ENCODE measurements at places on chromosomes 2 and 18.

GRCh38 chr2:95159690-95160449, at the start of gene ZNF514:
Gene ZNF514, minus strand, starts transcription at chr2:95159848. Its CDS starts 6,595 bp downstream, at chr2:95153253.
- peak; percentile 25 for DNase-seq

- DNase-seq = no peak
Observed at GRCh38 chr2:37570773-37571586, 100.5 kb downstream of the CDC42EP3 start.

- DNase-seq = no peak
Observed at GRCh38 chr2:141499123-141499522, 631.7 kb downstream of the LRP1B start.

GRCh38 chr2:204274429-204274828, 270.8 kb upstream of the PARD3B start:
- no peak for DNase-seq

GRCh38 chr2:31354837-31355236, 59.7 kb downstream of the XDH start:
- DNase-seq = no peak

DNA sequence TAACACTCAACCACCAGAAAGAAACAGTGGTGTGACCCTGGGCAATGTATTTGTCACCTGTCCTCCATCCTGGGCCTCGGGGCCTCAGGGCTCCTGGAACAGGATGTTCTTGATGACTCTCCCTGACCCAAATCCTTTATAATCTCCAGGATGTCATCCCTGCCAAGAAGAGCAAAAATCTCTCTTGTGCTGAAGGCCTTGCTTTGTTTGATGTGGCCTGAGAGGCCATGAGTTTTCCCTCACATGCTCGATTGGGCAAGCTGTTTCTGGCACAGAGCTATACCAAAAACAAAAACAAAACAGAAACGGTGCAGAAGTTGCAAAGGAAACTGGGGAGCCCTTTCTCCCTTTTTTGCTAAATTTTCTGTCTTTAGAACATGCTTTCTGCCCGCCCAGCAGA, 35.7 kb upstream of the ST3GAL5 start:
- DNase-seq = no peak

DNA sequence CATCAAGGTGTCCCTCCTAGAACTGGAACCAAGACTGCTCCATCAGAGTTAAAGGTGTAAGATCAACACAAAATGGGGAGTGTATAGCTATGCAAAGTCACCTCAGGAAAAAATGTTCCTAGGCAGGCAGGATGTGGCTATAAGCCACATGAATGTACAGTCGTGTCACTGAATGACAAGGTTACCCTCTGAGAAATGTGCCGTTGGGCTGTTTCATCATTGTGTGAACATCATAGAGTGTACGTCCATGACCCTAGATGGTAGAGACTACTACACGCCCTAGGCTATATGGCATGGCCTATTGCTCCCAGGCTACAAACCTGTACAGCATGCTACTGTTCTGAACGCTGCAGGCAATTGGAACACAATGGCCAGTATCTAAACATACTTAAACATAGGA, 24.5 kb downstream of the TYMS start:
- DNase-seq = no peak

DNA sequence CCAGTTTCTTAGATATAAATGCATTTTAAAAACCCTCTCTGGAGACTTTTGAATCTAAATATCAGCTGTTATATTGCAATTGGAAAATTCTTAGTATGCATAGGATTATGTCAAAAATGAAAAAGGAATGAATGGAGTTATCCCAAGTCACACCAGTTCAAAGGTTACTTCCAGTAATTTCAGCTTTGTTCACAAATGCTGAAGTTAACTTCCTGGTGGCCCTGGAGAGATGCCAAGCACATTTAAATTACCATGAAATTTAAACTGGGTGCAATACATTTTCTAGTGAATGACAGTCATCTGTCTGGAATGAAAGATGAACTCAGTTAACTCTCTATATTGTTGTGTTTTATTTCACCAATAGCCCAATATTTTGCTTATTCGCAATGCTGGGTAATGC, 753.9 kb downstream of the SUCLG1 start:
- DNase-seq = no peak

DNA sequence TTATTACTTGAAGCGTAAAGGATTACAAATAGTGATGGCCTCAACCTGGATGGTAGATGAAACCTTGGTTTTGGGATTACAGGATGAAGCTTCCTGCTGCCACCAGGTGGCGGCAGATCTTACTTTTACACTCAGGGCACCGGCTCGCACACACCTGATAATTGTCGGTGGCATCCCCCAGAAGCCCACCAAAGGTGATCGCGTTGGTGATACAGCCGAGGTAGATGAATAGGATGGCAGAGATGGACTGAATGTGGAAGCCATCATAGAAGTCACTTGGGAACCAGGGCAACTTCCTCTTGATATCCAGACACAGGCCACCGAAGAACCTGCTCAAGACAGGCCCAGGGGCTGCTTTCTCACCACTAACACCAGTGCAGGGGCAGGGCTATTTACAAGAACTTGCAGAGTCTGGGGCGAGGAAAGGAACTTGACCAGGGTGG, 51.8 kb downstream of the MTHFD2 start:
- DNase-seq = peak; percentile 28

DNA sequence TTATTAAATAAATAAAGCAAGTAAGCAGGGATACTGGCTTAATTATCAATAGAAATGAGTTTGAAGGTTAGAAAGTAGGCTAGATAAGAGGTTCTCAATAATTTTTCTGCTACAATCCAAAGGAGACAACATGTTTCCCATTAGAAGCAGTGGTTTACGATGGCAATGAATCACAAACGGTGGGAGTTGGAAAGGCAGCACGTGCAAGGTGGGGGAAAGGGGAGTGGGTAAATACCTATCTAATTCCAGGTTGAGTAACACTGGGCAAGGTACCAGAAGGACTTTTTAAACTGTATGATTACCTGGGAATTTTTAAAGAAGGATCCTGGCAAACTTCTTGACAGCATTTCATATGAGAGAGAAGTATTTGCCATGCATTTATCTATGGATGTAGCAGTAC, 289.9 kb downstream of the NBAS start:
- no peak for DNase-seq

- no peak for DNase-seq
Observed at GRCh38 chr18:74488864-74489263, 7.3 kb upstream of the CNDP2 start.

All from activated CD8-positive, alpha-beta memory T cell treated with anti-CD3 and anti-CD28 coated beads for 1 hour (primary cell).